ENCODE measurements at places on chromosomes 5 and 9. TPM values are rescaled to one million over a fixed set of nuclear protein-coding genes. Genes with fewer than 3 reads are reported as not detected.

GNA14 gene
- total RNA-seq: 72.2 TPM

ADAMTS16 gene
- not detected for total RNA-seq

ADCY2 gene
- not detected for total RNA-seq

BTNL8 gene
- total RNA-seq: 0.13 TPM

C9 gene
- under 0.01 TPM for total RNA-seq

TLX3 gene
- not detected for total RNA-seq

SPINK5 gene
- 0.13 TPM for total RNA-seq

MUSK gene
- not detected for total RNA-seq

DNA sequence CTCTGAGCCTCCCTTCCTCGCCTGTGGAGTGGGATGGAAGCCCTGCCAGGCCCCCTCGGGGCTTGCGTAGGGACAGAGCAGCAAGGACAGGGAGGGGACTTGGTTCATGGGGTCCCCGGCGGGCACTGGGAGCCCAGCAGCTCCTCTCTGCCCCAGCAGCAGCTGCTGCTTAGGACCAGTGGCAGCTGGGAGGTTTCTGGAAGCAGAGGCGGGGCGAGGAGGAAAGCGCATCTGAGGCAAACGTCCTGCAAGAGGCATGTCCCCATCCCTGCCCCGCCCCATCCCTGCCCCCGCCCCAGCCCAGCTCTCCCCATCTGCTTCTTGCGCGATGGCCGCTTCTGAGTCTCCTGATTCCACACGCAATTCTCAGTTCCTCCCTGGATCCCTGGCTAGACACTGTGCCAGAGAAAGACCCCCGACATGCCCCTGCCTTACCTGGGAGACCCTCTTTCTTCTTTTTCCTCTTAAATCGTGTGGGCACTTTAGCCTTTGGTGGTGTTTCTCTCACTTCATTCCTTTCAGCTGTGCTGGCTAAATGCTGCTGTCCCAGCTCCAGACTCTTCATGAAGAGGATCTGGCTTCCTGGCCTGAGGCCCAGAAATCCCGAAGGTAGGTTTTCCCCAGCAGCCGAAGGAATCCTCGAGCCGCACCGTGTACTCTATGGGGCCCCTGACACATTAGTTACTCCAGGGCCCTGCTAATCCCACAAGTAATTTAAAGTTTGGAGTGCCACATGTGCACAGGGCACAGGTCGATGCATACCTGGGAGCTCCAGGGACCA lies 4.4 kb upstream of the OR2S2 start:
- peak; percentile 25 for DNase-seq

DNA sequence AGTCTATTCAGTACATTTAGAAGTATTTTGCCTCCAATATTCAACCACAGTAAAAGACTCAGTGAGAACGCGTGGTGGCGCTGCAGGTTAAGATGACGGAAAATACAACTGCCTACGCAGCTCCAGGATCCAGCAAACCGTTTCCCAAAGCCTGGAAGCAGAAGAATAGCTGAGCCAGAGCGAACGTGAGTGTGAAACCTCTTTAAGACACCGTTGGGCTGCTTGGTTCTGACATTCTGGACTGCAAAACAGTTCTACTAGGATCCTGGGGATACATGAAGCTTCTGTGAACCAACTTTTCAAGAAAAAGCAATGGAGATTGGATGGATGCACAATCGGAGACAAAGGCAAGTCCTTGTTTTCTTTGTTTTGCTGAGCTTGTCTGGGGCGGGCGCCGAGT lies at the start of gene PCDHB16:
Gene PCDHB16 (plus strand): TSS at position 140 of the 400 bp plus-strand sequence. CDS start 173 bp downstream, at position 313.
- peak; percentile 24 for DNase-seq

DNA sequence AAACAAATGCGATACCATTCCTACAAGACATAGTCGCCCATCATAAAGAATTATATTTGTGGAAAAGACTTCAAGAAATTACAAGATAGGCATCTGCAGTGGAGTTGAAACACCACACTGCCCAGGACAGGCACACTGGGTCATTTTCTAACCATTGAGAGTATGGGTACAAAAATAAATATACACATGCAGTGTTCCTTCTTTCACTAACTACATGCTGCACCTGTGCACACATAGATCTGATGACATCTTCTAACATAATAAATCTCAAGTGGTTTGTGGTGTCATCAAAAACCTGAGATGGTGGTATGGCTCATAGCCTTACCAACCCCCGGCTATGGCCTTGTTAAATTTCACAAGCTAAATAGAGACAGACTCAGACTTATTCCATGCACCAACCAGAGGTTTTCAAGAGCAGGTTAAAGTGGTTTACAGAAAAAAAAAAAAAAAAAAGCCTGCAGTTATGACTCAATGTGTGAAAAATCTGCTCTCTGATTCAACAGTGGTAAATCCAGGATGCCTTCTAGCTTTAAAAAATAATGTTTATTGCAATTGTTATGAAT lies 12.4 kb upstream of the NFIB start:
- peak; percentile 59 for DNase-seq

- no peak for DNase-seq
Observed at GRCh38 chr5:31639481-31640411, 815 bp downstream of the PDZD2 start.

DNA sequence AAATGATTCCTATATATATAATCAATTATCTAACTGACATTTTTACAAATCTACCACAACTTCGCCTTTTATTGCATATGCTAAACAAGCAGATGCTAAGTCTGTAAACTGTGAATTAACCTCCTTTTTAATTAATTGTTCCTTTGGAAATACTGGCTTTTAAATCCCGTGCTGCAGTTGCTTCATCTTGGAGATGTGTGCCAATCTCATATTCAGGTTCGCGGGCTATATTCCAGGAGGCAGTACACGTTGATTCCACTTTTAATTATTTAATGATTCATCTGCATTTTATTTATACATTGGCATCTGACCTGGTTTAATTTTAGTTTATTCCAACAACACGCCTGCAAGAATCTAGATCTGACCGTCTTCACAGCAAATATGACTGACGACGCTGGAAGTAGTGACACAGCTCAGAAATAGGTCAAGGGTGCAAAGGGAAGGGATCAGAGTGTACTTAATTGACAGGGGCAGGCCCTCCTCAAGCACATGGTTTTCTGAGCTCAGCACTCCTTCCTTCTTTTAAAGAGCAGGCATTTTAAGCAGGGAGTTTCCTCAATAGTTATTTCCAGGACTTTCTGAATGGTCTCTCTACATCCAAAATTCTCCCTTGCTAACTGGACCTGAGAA lies 125.2 kb downstream of the GLIS3 start:
- DNase-seq: no peak

GRCh38 chr5:107682533-107682932 lies 11.8 kb upstream of the EFNA5 start:
- no peak for DNase-seq

DNA sequence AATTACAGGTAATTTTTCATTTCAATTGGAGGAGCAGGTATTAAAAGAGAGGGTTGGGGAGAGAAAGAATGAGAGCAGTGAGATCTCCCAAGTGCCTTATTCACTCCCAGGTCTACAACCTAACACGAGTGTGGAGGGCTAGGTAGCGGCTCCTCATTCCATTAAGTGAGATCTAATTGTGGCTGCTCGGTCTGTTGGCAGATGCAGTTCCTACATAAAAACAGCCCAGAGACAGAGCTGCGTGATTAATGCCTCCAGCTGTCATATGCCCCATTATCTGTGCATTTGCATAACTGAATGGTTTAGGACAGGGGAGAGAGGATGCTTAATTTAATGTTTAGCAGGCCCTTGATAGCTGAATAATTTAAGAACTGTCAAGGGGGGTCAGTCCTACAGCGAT lies 100.5 kb downstream of the PSAT1 start:
- DNase-seq: no peak

DNA sequence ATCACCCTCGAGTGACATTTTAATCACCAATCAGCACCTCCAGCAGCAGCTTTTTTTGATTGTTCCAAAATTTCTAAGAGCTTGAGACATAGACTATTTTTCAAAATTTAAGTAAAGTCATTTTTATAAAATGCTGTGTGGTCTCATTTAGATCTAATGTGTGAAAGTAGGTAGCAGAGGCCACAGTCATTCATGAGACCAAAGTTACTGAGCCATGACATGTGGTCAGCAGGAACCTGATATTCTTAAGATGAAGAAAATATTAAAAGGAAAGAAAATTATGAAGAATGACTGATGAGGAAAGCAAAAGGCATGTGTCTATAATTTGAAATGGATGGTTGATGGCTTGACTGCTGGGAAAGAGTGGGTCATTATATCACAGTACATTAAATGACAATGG lies 7.2 kb downstream of the FREM1 start:
- no peak for DNase-seq

DNA sequence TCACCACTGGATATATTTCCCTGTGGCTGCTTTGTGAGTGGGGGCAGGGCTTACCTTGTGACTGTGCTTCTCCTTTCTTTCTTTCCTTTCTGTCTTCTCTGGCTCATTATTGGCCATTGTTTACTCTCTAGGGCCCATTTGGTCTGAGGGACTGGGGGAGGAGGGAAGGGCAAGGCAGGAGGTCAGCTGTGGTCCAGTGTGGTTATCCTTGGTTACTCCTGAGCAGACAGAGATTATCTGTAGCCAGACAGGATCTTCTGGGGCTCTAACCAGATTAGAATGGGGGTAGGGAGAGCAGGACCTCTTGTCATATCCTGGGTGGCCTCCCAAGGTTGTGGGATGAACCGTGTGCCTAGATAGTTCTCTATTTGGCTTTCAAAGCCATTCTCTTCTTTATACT lies 71.2 kb downstream of the ANKRD55 start:
- DNase-seq: no peak

- DNase-seq: no peak
Observed at GRCh38 chr5:52150501-52150900, 637.2 kb upstream of the ITGA1 start.

DNA sequence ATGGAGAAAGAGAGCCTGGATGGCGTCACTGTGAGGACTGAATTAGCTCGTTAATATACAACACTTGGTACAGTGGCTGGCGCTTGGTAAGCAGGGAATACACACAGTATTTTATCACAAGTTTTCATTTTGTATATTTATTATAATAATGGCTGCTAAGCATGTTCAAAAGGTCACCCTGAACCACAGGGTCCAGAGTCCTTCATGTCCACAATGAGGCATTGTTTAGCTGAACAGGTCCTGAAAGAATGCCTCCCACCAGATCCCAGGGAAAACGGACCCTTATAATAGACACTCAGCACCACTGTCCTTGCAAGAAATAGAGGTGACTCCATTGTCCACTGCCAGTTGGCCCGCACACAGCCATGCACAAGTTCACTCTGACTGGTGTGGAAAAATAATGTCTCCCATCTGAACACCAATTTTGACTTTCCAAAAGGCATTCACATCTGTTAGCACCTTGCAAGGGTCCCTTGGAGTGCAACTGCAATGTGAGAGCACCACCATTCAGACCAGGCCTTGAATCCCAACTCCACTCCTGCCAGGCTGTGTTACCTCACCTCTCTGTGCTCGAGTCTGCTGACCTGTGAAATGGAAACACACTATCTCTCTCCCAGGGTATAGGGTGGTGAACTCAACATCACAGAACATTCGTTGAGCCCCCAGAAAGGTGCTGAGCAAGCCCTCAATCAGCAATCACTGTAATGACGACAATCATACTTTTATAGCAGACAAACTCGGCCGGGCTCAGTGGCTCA lies 3.9 kb downstream of the VDAC1 start:
- no peak for DNase-seq

DNA sequence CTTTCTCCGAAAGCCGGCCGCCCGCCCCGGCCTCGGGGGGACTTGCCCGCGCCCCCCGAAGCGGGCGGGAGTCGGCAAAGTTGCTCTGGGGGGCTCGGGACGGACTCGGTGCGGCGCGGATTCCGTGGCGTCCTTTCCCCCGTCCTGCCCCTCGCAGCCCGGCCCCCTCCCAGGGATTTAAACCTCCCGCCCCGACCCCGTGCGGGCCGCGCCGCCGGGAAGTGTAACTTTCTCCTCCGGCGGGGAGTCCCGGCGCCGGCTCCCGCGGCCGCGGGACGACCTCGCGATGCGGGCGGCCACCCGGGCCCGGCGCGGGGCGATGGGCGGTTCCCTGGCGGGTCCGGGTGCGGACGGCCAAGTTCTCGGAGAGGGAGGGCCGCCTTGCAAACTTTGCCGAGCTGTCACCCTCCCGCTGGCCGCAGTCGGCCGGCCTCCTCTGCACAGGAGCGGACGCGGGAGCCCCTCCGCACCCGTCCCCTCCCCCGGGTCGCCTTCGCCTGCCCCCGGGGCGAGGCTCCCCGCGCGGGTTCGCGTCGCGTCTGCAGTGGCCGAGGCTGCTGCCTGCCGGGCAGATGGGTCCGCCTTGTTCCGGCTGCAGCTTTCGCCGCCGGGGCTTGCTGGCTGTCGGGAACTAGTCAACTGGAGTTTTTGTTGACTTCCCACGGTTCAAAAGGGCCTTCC lies 732 bp downstream of the PBX3 start:
- DNase-seq: no peak

DNA sequence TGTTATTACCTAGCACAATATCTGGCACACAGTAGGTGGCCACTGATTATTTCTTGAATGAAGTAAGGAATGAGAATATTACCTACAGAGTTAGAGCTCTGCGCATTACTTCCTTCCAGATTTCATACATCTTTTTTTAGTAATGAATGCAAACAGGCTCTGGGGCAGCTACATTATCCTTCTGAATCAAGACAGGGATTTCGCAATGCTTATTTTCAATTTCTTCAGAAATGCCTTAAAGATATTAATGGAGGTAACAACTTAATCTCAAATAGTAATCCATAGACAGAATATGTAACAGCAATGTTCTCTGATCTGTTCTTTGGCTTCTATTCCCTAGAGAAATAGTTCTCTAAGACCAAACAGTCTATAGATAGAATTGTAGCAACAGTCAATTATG lies 32.6 kb downstream of the CDKN2A start:
- DNase-seq: no peak

DNA sequence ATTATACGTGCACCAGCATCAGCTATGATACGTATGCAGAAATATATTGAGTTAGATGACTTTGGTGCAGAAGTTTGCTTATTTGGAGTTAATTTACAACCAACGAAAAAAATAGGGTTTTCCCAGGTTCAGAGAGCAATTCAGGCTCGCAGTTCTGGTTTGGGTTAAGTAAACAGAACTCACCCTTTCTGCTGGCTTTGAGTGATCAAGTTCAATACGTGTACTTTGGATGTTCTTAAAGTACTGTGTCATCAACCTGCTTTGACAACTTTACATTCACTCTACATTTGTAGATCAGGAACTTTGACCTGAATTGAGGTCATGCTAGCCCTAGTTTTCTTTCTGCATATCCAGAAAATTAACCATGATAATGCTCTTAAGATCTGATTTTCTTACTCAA lies 40.7 kb downstream of the ACOT12 start:
- no peak for DNase-seq

DNA sequence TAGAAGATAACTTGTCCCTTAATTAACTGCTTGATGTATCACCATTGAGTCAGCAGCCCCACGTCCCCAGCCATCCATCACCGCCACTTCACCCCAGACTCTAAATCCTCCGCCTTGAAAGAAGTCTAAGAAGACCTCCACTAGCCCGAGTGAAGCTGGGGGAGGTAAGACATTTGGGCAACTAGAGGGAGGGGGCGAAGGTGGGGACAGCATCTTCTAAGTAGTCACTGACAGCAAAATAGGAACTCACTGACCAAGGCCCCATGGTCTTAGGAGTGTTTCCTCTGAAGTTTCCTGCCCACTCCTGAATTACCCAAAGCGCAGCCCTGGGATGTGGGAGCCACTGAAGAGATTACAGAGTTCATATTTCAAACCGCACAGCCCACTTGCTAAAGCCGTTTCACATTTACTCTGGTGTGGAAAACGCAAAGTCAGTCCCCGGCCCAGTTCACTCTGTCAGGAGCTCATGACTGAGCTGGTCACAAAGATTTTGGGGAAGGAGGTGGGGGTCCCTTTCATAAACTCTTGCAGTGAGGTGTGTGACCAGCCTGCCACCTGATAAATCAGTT lies 107.4 kb downstream of the LHFPL2 start:
- no peak for DNase-seq

- no peak for DNase-seq
Observed at GRCh38 chr5:58631895-58632294, 49.0 kb downstream of the RAB3C start.

Measured in dermis microvascular lymphatic vessel endothelial cell (primary cell).